ENCODE measurements at places on chromosomes 3 and 15. TPM values are rescaled to one million over a fixed set of nuclear protein-coding genes. Genes with fewer than 3 reads are reported as not detected.

Gene ZNF639
- 21.4 TPM for total RNA-seq

- DNase-seq: no peak
Measured at GRCh38 chr3:194481525-194482195, 5.1 kb downstream of the ATP13A3 start.

Gene SLC9C1
- 0.32 TPM for total RNA-seq

DNA sequence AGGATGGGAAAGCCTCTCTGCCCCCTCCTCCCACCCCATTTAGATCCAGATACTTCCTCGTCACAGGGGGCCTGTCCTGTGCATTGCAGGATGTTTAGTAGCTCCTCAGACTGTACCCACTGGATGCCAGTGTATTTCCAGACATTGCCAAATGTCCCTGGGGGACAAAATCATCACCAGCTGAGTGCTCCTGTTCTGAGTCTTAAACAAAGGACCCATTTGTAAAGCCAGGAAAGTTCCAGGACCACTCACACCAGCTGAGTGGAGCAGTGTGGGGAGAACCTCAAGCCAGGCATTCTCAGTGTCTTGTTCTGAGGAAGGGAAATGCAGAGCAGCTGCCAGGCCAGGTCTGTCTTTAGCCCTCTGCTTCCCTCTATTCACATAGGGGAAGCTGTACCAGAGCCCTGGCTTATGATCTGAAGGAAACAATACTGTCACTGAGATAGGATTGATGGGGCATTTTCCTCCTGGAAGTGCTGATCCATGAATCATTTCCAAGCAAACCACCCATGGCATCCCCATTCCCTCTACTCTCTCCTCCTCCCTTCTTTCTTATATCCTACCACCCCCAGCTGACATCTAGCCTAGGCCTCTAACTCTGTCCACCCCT lies 67.4 kb upstream of the MEX3B start:
- DNase-seq: no peak

DNA sequence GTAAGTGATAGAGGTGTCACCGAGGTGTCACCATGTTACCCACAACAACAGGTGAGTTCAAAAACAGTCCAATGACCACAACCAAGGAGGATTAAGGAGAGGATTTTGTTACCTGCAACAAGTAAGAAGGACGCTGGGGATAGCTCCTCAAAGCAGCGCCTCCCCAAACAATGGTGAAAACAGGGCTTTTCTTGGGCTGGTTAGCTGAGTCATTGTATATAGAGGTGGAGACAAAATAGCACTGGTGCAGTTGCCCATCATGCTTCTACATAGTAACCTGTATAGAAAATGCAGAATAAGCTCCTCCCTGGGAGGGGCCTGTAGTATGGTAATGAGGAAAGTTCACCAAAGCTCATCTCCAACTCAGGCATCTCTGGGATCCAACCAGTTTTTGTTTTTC lies 116.9 kb upstream of the EIF1B start:
- DNase-seq: no peak

DNA sequence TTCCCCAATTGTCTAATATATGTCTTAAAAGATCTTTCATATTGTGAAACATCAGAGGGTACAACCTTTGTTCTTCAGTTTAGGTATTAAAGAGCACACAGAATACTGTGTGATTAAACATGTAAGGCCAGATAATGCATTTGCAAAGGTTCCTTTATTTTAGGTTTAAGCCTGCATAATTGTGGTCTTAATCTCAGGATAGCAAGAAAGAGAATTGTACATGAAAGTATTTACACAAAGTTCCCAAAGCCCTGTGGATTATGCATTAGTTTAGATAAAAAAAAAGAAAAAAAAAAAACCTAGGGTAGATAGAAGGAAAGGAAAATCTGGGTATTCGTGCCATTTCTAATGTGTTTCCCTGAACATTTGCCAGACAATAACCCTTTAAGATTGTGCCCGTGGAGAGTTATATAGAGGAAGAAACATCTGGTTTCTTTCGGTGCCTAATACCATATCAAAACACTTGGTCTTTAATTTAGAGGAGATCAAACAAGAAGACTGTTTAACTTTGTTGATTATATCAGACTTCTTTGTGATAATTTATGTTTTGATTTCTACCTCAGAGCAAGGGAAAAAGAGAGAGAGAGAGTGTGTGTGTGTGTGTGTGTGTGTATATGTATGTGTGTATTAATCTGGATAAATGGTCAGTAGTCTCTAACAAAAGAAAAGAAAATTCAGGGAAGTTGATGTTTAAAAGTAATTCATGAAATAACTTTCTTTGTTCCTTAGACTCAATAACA lies 139.6 kb upstream of the CGNL1 start:
- no peak for DNase-seq

GRCh38 chr15:86875067-86875466 lies 795.4 kb downstream of the AGBL1 start:
- no peak for DNase-seq

DNA sequence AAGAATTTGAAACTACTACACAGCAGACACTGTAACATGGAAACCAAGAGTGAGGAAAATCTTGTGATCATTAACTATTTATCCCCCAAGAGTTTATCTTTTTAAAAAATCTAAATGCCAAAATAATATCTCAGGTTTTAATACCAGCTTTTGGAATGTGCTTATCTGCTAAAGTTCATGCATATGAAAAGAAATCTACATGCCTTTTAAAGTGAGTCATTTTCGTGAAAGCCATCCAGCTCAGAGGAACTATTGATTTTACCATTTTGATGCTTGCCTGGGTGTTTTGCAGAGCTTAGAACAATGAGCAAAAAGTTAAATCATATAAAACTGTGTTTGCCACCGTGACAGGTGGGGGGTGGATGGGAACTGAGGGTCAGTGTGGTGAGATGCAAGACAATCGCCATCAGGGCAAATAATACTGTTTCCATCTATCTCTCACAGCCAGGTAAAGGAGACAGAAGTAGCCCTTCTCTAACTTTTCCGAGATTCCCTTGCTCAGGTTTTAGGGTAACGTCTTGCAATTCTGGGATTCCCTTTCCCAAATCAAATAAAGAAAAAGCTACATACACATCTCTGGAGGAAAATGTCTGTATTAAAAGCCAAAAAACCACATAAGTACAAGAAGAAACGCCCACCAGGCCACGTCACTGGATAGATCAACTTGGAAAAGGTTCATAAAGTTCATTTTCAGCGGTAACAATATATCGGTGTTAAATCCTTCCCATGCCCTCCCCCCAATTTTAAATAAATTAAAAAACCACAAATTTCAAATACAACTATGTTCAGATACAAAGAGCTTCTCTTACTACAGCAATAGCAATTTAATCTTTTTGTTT lies 2.0 kb downstream of the TMEM158 start:
- no peak for DNase-seq

DNA sequence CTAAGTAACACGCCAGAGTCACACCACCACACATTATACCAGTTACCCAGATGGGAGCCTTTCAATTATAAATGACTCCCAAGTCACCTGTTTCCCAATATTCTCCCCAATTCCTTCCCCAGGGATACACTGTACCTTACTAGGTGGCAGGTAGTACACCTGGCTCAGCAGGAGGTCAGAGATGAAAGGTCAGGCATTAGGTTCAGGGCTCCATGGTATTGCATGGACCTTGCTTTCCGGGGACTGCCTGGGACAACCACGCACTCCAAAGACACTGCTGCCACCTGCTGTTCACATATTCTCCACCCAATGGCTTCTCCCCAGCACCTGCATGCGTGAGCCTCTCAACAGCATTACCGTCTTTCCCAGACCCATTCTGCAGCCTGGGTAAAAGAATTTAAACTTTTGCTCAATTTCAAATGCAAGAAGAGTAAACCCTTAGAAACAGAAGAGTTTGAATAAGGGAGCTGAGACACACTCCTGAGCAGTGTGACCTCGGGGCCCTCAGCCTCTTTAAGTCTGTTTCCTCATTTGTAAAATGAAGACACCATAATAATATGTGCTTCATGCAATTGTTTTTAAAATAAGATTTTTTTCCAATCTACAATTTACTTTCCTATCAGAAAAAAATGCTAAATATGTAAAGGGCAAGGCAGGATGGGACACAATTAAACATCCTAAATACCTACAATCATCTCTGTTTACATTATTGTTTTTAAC lies 28.0 kb upstream of the LACTB start:
- DNase-seq: peak; percentile 88

- no peak for DNase-seq
Measured at GRCh38 chr3:125048282-125048681, 7.5 kb downstream of the HEG1 start.

Gene PP2D1
- not detected for total RNA-seq

DNA sequence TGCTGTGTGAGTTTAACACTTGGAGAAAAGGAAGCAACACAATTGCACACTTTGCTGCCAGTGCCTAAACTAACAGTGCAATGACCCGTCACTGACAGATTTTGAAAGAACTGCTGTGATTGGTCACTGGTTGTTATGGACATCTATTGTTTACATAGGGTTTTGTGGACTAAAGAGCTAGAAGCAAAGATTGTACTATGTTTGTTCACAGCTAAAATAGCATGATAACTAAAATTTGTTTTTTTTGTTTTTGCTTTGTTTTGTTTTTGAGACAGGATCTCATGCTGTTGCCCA lies 112.4 kb upstream of the GOLGA8J start:
- no peak for DNase-seq

DNA sequence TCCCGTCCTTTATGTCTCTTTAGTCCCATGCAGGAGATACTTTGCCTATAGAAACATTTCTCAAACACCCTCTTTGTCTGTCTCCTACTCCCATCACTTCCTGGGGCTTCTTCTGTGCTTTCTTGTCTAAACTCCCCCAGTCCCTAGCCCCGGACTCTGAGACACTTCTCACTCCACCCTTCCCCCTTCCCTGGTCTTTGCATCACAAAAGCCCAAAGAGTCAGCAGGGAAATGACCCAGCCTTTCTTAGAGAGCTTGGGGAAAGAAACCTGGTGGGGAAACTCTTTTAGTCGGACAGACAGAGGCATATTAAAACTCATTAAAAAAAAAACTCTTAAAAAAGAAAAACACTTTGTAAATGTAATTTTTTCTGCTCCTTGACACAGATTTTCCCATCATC lies 211.2 kb downstream of the TJP1 start:
- no peak for DNase-seq

DNA sequence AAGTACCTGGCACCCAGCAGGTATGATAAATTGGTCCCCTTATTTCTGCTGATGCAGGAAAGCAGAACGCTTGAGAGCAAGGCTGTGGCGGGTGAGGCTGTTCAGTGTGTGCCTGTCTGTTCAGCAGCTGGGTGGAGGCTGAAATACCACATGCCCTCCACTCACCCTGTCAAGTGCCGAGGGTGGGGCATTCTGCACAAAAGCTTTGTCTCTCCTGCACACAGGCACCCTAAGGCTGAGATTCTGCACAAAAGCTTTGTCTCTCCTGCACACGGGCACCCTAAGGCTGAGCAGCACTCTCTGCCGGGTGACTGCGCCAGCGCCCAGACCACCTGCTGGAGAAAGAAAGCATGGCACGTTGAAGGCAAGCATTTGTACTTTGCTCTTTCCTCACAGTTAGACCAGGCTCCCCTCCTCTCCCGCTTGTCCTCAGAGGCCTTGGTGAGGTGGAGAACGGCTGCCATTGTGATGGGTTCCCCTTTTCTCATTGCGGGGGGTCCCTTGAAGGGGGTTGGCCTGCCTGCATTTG lies 97.5 kb downstream of the BDH1 start:
- no peak for DNase-seq

- no peak for DNase-seq
Measured at GRCh38 chr15:70636540-70637165, 126.7 kb downstream of the UACA start.

GRCh38 chr3:98038286-98038685 lies 3.2 kb upstream of the GABRR3 start:
- DNase-seq: no peak

GRCh38 chr3:122299872-122300460 lies 25.1 kb upstream of the CSTA start:
- DNase-seq: no peak

DNA sequence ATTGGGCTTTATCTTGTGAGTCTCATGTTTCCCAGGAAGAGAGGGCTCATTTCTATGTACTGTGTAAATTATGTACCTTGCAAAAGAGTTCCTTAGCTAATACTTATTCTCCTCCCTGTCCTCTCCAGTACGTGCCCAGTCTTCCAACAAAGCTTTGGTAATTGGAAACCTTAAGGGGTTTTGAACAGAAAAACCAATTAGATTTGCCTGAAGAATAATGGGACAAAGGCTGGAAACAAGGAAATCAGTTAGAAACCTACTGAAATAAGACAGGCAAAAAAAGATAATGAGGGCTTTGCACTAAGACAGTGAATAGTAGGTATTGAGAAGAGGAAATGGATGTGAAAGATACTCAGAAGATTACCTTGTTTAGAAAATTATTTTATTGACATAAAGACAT lies 82.5 kb downstream of the SPRED1 start:
- DNase-seq: no peak

Gene CD200R1
- total RNA-seq: not detected

Gene CNTN3
- total RNA-seq: 0.11 TPM

Measured in ascending aorta (tissue), 2 donors.